ENCODE measurements at places on chromosomes 1 and 21.

DNA sequence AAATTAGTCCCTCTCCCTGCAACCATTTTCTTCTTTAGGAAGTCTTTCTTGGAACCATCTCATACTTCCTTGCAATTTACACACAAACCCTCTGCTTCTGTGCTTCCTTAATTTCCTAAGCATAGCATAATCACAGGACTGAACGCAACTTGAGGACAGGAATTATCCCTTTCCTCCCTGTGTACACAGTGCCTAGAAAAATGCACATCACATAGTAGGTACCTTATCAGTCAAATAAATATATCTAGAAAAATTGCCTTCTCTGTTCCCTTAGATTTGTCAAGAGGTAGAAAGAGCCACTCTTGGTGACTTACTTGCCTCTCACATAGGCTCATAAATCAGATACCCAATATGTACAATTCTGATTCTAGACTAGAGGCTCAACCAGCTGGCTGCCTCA is 4.9 kb downstream of the ASPM start:
- no peak for DNase-seq

DNA sequence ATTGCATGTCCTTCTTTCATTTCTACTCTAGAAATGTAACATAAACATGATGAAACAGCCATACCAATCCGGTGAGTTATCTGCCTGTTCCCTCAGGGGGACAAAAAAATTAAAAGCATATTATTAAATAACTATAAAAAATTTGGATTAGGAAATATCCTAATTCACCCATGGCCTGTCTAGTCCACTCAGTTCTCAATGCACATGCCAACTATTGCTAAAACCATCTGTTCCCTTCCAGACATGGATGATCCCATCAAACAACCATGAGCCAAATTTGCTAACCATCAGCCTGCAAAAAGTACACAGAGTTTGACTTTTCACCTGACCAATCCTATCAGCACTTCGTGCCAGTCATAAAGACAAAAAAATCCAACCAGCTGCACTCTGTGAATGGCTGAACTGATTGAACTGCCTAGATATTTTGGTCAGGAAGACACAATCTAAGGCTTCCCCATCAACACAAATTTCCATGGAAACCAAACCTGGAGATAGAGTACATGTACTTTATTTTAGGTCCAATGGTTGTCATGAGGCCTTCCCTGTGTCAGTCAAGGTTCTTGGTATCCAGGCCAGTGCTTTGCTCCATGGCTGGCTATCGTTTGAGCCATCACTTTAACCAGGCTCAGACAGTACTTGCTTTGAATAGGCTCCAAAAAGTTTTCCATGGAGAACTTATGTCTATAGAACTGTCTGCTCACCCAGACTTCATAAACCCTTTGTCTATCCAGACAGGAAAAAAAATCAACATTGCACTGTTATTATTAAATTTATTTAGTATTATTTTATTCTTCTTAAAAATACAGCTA is 570.8 kb downstream of the LTN1 start:
- no peak for DNase-seq

DNA sequence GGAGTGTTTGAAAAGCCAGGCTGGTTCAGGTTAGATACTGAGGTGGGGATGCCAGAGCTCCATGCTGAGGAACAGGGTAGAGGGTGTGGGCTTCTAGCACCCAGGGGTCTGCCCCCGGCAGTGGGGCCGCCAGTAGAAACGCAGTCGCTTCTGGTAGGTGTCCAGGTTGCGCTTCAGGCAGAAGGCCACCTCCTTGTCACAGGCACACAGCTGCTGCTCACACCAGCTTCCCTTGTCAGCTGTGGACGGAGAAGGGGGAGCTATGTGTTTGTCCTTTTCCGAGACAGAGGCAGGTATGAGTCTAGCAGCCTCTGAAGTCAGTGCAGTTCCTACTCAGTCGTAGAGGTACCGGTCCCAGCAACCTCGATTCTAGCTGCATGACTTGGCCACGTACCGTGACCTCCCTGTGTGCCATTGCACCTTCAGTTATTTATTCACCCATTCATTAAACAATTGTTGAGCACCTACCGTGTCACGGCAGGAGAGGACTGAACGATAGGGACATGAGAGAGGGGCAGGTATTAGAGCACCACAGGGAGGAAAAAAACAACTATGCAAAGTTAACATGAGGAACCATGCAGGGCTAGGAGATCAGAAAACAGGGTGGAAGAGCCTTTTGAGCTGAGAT is 5.2 kb downstream of the PLA2G2D start:
- no peak for DNase-seq

DNA sequence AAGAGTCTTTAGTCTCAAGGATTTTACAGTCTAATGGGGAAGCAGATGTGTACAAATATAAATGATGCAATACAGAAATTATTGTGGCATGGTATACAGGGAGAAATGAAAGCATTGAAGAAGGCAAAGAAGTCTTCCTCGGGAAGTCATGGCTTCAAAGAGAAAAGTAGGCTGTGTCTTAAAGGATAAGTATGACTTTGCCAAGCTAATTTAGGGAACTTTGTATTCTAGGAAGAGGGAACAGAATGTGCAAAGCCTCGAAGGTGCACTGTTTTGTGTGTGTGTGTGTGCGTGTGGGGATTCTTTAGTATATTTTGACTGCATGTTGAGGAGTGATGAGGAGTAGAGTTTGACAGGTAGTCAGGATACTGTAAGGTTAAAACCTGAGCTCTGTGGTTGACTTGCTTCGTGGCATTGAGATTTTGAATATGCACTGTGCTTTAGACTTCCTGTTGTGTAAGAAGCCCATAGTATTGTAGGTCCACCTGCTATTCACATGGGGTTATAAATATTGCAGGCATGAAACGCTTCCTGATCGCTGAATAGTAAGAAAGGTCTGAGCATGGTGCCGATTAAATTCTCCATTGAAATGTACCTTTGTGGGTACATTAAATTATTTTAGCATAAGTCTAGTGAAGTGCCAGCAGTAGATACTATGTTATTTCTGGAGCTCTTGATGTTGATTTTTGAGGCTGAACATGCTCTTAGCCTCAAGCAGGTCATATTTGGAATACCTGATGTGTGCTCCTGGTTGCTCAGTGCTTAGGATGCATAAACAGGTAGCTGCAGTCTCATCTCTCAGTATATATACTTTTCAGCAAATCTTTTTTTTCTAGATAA is 8.0 kb downstream of the SMAP2 start:
- DNase-seq, result peak; percentile 64

GRCh38 chr21:24045775-24046215 is 1561.5 kb downstream of the MRPL39 start:
- peak; percentile 4 for DNase-seq

DNA sequence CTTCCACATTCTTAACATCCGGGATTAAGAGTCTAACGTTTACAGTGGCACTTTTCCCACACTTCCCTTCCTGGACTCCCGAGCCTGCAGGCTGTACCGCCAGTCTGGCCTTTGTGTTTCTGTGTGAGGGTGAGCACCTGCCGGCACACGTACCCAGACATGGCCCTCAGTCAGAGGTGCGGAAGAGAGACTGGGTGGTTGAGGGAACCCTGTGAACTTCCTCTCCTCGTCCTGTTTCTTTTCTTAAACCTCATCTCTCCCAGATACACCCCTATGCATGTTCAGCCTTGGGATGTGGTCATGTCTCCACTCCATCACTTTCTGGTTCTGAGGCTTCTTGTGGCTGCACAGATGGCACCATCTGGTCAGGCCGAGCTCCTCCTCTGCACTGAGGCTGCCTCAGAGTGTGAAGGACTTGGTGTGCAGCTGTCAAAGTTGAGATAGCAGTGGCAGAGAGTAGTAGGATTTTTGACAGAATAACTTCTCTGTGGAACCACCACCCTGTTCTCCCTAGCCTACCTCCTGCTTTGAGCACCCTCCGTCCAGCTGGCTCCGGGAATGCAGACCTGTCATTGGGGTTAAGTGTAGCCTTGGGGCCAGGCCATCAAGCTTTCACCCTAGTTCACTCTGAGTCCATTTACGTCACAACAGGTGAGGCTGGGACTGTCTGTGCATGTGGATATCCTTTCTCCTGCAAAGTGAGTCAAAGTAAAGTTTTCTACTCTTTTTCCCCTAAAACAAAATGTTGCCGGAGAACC is 31.4 kb downstream of the VASH2 start:
- no peak for DNase-seq

GRCh38 chr1:217139513-217139912 is 416.3 kb upstream of the ESRRG start:
- DNase-seq, result no peak

DNA sequence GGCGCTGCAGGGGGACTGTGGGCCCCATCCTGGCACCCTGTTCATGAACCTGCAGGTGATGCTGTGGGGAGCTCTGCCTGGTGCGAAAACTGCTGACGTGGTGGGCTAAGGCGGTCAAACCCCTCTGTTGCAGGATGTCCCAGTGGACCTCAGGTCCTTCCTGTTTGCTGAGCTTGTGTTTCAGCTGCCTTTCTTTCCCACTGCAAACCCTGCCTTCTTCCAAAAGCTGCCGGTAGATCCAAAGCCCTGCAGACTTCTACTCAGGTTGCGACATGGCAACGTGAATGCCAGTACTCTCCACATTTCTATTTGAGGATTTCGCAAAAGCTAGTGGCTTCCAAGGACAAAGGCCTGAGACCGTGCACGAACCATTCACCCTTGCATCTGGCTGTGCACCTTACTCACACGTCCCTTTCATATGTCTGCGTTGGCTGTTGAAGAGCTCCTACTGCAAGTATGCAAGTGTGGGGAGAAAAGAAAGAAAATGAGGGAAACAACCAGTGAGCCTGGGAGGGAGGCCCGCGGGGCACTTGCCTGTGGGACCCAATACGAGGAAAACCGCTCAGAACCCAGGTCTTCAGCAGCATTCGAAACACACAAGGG is 6.2 kb upstream of the RRP1 start:
- DNase-seq, result no peak

DNA sequence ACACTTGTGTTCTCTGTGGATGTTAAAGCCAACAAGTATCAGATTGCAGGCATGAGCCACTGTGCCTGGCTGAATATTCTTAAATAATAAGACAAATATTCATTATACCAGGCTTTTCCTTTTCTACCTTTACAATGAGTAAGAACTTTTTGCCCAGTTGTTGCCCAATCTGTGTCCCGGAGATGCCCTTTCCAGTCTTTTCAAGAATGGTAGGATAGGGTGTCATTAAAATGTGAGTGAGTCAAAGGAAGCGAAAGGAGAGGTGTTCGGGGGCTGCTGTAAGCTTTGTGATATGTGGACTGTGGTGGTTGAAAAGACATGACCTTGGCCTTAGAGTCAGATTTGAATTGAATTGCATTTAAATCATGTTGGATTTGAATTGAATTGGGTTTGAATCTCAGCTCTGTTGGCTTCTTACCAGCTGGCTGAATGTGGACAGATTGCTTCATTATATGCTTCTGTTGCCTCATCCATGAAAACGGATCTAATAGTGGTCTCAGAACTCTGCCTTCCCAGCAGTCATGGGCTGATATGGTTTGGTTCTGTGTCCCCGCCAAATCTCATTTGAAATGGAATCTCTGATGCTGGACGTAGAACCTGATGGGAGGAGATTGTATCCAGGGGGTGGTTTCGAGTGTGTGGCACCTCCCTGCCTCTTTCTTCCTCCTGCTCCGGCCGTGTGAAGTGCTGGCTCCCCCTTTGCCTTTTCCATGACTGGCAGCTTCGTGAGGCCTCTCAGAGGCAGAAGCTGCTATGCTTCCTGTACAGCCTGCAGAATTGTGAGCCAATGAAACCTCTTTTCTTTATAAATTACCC is 22.7 kb upstream of the AADACL3 start:
- DNase-seq, result no peak

- DNase-seq, result no peak
These were observed 471.3 kb downstream of the OMA1 start for GRCh38 chr1:58075188-58075578.

Measured in CD4-positive, alpha-beta T cell treated with Interleukin-21 for 1 hour (primary cell).